Fibroblast of lung (primary cell): ENCODE measurements at places on chromosomes 3 and 15.

GRCh38 chr3:155859859-155860258 lies 5.6 kb upstream of the SLC33A1 start:
- peak; percentile 38 for DNase-seq

GRCh38 chr3:126834596-126835471 lies 130.8 kb downstream of the CHCHD6 start:
- peak; percentile 54 for DNase-seq

- no peak for DNase-seq
Observed at GRCh38 chr15:51623386-51623938, 891 bp upstream of the DMXL2 start.

DNA sequence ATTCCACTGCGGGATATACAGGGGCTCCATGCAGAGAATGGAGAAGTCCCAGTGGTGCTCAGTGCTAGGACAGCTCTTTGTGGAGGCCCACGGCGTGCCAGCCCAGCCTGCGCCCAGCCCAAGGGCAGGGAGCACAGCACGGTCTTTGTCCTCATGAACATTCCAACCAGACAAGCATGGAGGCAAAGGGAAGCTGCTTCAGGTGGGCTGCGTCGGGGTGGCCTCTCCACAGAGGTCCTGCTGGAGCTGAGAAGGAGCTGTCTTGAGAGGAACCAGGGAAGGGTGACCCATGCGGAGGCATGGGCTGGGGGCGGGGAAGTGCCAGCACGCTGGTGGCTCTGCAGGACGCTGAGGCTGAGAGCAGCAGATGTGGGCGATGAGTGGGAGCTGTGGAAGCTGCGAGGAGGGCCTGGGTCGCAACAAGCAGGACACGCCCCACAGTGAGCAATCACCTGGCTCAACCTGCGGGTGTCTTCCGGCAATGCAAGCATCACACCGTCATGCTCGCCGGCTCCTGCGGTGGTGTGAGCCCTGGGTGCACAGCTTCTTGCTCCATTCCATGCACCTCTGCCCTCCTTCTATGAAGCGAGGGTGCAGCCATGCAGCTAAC lies 14.0 kb upstream of the KLF15 start:
- no peak for DNase-seq

DNA sequence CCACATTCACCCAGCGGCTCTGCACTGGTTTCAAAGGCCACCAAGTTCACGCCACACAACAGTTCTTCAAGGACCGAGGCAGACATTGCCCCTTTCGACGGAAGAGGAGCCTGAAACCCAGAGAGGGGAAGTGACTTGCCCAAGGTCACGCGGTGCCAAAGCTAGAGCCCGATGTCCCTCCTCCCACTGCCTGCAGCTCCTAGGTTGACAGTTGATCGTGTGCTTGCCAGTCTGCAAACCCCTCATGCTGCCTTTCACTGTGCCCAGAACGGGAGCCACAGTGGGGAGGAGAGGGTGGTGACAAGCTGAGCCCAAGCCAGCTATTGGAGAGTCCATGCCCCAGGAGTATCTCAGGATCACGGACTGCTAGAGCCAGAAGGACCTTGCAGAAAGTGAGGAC lies 230.9 kb downstream of the XXYLT1 start:
- DNase-seq: no peak

DNA sequence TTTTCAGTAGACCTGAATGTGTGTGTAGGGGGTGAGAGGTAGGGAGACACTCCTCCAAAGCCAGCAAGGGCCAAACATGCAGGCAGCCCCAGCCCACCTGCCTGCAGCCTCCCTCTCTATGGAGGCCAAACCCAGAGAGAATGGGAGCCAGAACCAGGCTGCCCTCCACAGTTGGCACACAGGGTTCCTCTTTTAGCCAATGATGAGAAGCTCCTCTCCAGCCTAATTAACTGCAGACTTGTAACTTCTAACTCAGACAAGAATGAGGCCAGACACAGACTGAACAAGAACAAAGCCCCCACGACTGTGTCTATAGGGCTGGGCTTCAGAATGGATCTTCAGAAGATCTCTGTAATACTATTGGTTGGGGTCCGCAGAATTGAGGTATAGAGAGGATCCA lies 12.3 kb upstream of the TLE3 start:
- no peak for DNase-seq

GRCh38 chr3:9732740-9733115 lies 1.2 kb downstream of the BRPF1 start:
- no peak for DNase-seq

- no peak for DNase-seq
Observed at GRCh38 chr3:155386919-155387318, 93.4 kb upstream of the STRIT1 start.

DNA sequence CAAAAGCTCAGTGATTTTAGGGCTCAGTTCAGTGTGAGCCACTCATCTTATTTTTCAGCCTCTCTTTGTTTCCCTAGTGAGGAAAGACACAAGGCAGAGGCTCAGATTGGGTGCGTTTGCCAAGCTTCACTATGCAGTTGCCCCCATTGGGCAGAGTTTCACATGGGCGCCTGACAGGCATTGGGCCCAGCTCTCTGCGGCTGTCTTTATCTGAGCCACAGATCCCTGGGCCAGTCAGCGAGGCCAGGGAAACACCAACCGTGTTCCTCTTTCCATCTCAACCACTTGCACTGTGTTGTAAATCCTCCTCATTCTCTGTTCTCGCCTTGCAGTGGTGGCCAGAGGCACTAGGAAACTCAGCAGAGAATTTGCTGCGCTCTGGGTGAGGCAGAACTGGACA lies 10.8 kb downstream of the ESYT3 start:
- DNase-seq: no peak

- DNase-seq: no peak
Observed at GRCh38 chr15:42602501-42602900, 27.1 kb downstream of the STARD9 start.

- DNase-seq: peak; percentile 14
Observed at GRCh38 chr15:23877502-23878412, 190.7 kb upstream of the NDN start.

DNA sequence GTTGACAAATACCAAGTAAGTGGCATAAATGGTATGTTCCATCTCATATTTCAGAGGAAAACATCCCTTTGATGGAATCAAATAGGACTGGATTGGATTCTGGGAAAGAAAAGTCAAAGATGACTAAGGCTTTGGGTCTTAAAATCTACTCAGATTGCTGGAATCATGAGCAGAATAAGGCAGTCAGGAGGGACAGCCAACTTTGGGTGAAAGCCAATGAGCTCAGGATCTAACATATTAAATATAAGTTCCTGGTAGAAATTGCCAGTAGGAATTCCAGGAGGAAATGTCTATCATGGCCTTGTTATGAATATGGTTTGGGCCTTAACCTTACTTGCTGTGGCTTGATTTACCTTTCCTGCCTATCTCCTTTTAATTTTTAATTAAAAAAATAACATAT lies 55.3 kb downstream of the ISL2 start:
- DNase-seq: no peak
